ENCODE measurements at places on chromosomes 5 and 9. TPM values are rescaled to one million over a fixed set of nuclear protein-coding genes. Genes with fewer than 3 reads are reported as not detected.

DNA sequence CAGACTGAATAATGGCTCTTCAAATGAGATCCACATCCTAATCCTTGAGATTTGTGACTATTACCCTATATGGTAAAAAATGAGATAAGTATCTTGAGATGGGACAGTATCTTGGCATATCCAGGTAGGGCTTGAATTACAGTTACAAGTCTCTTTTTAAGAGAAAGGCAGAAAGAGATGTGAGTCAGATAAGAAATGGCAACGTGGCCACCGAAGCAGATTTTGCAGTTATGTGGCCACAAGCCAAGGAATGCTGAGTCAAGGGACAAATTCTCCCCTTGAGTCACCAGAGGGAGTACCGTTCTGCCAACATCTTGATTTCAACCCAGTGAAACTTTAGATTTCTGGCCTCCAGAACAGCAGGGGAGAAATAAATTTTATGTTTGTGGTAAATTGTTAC lies 1983.0 kb upstream of the C9orf72 start:
- H3K4me3 ChIP-seq, result no peak overlapping the region
- H3K4me1 ChIP-seq, result no peaks in the 10 kb centered on the region
- no peaks in the 10 kb centered on the region for H3K36me3 ChIP-seq
- H3K27ac ChIP-seq, result no peak overlapping the region
- H3K27me3 ChIP-seq, result no peaks in the 10 kb centered on the region
- DNase-seq, result no peak

- no peaks in the 10 kb centered on the region for H3K36me3 ChIP-seq
- peaks cover 31% of the 10 kb centered on the region for H3K4me1 ChIP-seq
- no peak within 1 kb of the TSS for H3K27ac ChIP-seq
- no peak for DNase-seq
- no peaks in the 10 kb centered on the region for H3K27me3 ChIP-seq
These were observed at the start of gene IL3 for GRCh38 chr5:132060501-132061161. IL3 (plus strand) TSS chr5:132060655; CDS start chr5:132060707, 52 bp downstream.

- H3K27ac ChIP-seq, result no peak overlapping the region
- no peaks in the 10 kb centered on the region for H3K36me3 ChIP-seq
- DNase-seq, result no peak
- no peak overlapping the region for H3K4me3 ChIP-seq
- H3K4me1 ChIP-seq, result peaks cover 16% of the 10 kb centered on the region
These were observed 219.2 kb downstream of the MEF2C start for GRCh38 chr5:88663793-88664216.

DNA sequence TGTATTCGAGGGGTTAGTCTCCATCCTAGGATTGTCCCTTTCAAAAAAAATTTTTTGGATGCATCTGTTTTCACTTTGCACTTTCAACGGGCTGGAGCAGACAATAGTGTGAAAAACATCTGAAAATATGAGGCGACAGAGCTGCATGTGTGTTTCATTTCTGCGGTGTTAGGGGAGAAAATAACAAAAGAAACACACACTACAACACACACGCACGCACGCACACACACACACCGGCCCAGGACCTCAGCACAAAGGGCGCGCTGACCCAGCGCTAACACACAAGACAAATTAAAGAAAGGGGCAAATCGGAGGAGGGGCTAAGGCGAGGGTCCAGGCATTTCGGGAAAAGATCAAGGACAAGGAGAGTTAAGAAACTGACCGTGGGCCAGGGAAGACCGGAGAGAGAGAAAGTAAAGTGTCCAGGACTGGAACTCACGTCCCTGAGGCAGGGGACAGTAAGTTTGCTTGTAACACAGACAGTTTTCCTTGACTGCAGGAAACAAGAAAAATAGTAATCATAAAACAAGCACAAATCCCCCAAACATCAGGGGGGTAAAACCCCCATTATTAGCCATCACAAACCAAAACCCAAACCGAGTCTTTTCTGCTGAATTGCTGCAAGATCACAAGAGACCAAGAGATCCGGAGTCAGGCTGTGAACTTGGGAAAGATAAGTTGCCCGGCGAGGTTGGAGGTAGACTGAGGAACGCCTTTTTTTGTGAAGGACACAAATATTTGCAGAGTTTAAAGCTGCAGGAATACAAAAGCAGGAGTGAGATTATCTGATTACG lies 302.1 kb downstream of the PARP8 start:
- no peaks in the 10 kb centered on the region for H3K36me3 ChIP-seq
- H3K27ac ChIP-seq, result no peak overlapping the region
- H3K27me3 ChIP-seq, result peaks cover 61% of the 10 kb centered on the region
- peaks cover 32% of the 10 kb centered on the region for H3K4me1 ChIP-seq
- DNase-seq, result no peak

DNA sequence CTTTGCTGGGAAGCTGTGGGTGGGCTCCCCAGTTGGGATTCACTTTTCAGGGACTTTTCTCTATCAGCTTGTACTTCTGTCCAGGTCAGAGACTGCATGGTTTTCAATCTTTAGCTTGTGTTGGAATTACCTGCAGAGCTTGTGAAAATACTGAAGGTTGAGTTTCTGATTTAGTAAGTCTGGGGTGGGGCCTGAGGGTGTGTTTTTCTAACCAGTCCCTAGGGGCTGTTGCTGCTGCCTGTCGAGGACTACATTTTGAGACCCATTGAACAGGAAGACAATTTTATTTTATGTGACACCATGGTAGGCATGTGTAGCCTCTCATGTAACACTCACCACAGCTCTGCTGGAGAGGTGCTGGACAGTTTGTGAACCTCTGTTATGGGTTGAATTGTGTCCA lies 14.7 kb upstream of the MLANA start:
- H3K27ac ChIP-seq, result no peak overlapping the region
- H3K36me3 ChIP-seq, result no peaks in the 10 kb centered on the region
- no peaks in the 10 kb centered on the region for H3K4me1 ChIP-seq
- no peak overlapping the region for H3K4me3 ChIP-seq

DNA sequence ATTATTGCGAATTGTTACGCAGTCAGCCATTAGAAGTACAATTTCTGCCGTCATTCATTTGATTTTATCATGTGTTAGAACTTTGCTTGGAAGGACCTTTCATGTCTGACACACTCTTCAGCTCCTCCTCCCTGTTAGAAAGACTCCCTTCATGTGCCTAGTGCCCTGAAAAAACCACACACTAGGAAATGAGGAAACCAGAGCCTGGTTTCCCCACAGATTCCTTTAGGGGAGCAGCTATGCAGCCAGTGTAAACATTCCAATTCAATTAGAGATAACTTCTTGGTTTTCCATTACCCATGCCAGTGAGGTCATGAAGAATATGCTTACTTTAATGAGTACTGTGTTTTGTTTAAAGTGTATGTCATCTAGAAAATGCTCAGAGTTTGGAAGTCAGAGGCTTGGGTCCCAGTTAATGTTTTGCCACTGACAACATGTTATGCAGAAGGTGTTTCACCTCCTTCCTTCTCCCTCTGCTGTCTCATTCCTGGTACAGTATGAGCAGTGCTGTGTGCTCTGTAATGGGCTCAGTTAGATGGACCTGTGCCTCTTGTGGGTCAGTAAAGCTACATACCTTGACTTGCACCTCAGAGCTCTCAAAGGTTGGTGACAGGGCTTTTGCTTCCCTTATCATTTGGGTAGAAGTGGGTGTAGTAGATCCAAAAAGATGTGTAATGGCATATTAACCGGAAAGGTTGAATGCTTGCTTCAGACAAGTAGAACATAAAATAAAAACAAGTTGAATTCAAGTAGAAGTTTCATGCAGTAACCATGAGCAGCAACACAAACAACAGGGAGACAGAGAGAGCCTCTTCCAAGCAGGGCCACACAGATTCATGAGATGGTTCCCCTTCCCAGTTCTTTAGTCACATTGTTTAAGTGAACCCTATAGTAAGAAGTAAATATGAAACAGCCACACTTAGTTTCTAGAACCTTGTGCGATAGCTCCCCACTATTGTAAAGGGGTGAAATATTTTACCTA lies 52.6 kb upstream of the TNFAIP8 start:
- no peaks in the 10 kb centered on the region for H3K36me3 ChIP-seq
- DNase-seq, result no peak
- no peak overlapping the region for H3K27ac ChIP-seq
- no peaks in the 10 kb centered on the region for H3K27me3 ChIP-seq
- peak overlapping the region; percentile 42 for H3K4me3 ChIP-seq

GRCh38 chr5:73596705-73597328 lies 29.2 kb upstream of the ARHGEF28 start:
- H3K4me1 ChIP-seq, result no peaks in the 10 kb centered on the region
- H3K4me3 ChIP-seq, result no peak overlapping the region
- no peak for DNase-seq
- no peaks in the 10 kb centered on the region for H3K27me3 ChIP-seq
- no peak overlapping the region for H3K27ac ChIP-seq

DNA sequence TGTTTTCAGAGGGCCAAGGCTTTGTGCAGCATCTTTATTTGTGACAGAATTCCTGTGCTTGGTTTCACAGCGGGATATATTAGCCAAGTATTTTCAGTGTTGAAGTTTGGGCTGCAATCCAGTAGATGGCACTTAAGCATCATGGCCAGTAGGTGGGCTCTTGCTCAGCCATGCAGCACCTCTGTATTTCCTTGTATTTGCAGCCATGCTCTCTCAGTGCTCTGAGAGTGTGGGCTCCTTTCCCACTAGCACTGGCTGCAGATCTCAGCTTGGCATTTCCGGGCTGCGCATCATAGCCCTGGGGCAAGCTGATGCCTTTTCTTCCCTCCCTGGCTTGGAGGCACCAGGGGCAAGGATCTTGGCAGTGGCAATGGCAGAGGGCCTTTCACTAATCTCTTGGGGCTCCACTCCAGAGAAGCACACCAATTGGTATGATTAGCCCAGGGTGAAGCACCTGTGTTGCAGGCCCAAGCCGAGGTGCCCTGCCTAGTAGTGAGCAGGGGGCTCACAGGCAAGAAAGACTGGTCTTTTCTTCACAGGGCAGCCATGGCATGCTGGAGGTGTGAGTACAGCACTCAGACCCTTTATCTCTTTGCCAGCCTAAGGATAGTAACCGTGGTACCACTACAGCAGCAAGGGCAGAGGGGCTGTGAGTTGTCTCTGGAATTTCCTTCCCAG lies 48.3 kb downstream of the SLCO6A1 start:
- no peak overlapping the region for H3K4me3 ChIP-seq
- no peaks in the 10 kb centered on the region for H3K36me3 ChIP-seq
- no peak overlapping the region for H3K27ac ChIP-seq
- no peaks in the 10 kb centered on the region for H3K4me1 ChIP-seq

- no peaks in the 10 kb centered on the region for H3K27me3 ChIP-seq
- no peak overlapping the region for H3K4me3 ChIP-seq
- no peaks in the 10 kb centered on the region for H3K36me3 ChIP-seq
- no peaks in the 10 kb centered on the region for H3K4me1 ChIP-seq
- no peak overlapping the region for H3K27ac ChIP-seq
These were observed 539.4 kb downstream of the BNC2 start for GRCh38 chr9:16331031-16331430.

DNA sequence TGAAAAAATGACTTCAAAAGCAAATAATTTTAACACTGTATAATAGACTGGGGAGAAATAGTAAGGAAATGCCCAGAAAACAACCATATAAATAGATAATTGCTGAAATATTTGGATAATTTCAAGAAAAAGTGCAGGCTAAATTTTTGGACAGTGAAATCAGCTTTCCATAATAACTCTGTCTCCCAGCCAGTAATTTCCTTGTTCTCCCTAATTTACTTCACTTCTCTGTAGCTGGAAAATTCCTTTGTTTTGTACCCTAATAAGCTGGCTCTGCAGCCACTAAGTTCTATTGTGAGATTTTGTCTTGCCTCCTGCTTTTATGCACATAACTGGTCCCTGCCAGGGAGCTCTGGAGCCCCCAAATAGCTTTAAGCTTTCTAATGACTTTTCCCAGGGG lies 27.7 kb downstream of the PRDM6 start:
- no peaks in the 10 kb centered on the region for H3K36me3 ChIP-seq
- DNase-seq, result no peak
- no peak overlapping the region for H3K27ac ChIP-seq
- H3K4me1 ChIP-seq, result no peaks in the 10 kb centered on the region

GRCh38 chr5:139867581-139867980 lies 72.0 kb downstream of the PSD2 start:
- no peaks in the 10 kb centered on the region for H3K36me3 ChIP-seq
- no peak overlapping the region for H3K4me3 ChIP-seq
- DNase-seq, result no peak
- H3K27ac ChIP-seq, result no peak overlapping the region
- no peaks in the 10 kb centered on the region for H3K27me3 ChIP-seq
- H3K4me1 ChIP-seq, result no peaks in the 10 kb centered on the region

GRCh38 chr5:148807851-148808250 lies 18.6 kb upstream of the ADRB2 start:
- H3K4me3 ChIP-seq, result no peak overlapping the region
- H3K4me1 ChIP-seq, result peaks cover 15% of the 10 kb centered on the region
- no peak for DNase-seq
- no peaks in the 10 kb centered on the region for H3K27me3 ChIP-seq
- H3K27ac ChIP-seq, result no peak overlapping the region

- H3K27me3 ChIP-seq, result no peaks in the 10 kb centered on the region
- no peaks in the 10 kb centered on the region for H3K36me3 ChIP-seq
- H3K27ac ChIP-seq, result no peak overlapping the region
- H3K4me1 ChIP-seq, result no peaks in the 10 kb centered on the region
These were observed 46.0 kb downstream of the VAV2 start for GRCh38 chr9:133945977-133946753.

DNA sequence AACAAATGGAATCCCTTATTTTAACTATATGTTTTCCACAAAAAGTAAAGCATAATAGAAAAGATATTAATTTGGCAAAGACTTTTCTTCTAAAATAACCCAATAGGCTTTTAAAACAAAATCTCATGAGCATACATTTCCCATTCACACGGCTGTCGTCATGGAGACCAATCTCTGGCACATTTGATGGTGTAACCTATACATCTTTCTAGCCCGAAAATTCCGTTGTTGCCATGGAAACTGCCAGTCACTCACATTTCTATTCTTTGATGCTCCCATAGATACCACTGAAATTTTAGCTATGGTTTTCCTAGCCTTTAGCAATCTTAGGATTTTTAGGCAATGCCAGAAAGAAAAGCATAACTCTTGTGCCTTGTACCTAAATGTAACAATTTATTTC lies 262.9 kb upstream of the TRPM3 start:
- H3K4me1 ChIP-seq, result no peaks in the 10 kb centered on the region
- H3K27ac ChIP-seq, result no peak overlapping the region
- no peaks in the 10 kb centered on the region for H3K27me3 ChIP-seq
- H3K4me3 ChIP-seq, result no peak overlapping the region

- no peak overlapping the region for H3K4me3 ChIP-seq
- H3K27me3 ChIP-seq, result no peaks in the 10 kb centered on the region
- peak overlapping the region; percentile 29 for H3K27ac ChIP-seq
- no peaks in the 10 kb centered on the region for H3K4me1 ChIP-seq
These were observed 2.8 kb downstream of the OR1L8 start for GRCh38 chr9:122580360-122580759.

- DNase-seq, result no peak
- peak overlapping the region; percentile 28 for H3K4me3 ChIP-seq
- H3K27ac ChIP-seq, result no peak overlapping the region
- no peaks in the 10 kb centered on the region for H3K36me3 ChIP-seq
These were observed 678 bp downstream of the SLC2A6 start for GRCh38 chr9:133477992-133478850.

- H3K4me3 ChIP-seq, result no peak overlapping the region
- no peaks in the 10 kb centered on the region for H3K27me3 ChIP-seq
- H3K27ac ChIP-seq, result no peak overlapping the region
- H3K4me1 ChIP-seq, result no peaks in the 10 kb centered on the region
- DNase-seq, result no peak
These were observed 38.2 kb downstream of the CPEB4 start for GRCh38 chr5:173926359-173926758.

AQP7 gene
- total RNA-seq, result not detected

ITK gene
- total RNA-seq, result 162 TPM

LMNB1 gene
- 178 TPM for total RNA-seq

SLC45A2 gene
- not detected for total RNA-seq

NTNG2 gene
- total RNA-seq, result 1.3 TPM

PCAT7 gene
- not detected for total RNA-seq

IFNK gene
- not detected for total RNA-seq

FAM151B gene
- total RNA-seq, result 0.18 TPM

SLC6A19 gene
- not detected for total RNA-seq

PCDHA8 gene
- not detected for total RNA-seq
